Stimulated activated CD4-positive, alpha-beta T cell treated with anti-CD3 and anti-CD28 coated beads, Interleukin-1b, Interleukin-23, amount 100 ng/mL, for 1 hour (primary cell): ENCODE measurements at places on chromosomes 3 and 15.

DNA sequence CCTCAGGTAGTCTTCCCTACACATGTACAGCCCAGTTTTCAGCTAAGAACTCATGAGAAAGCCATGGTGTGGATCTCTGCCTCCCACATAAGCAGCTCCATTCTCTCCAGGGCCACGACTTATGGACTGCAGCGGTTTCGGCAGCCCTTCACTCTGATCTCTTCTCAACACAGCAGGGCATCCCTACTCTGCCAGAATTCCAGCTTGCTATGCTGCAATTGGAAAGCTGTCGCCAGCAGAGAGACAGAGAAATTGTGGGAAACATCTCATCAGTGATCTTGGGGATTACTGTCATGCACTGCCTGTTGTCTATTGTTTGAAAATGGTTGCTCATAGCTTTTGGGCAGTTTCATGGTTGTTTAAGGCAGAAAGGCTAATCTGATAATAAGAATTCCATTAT is 11.9 kb upstream of the BLM start:
- DNase-seq = no peak

GRCh38 chr15:45456212-45457106 is 66.1 kb downstream of the SLC30A4 start:
- DNase-seq = peak; percentile 44

- DNase-seq = no peak
These were observed 409.0 kb downstream of the OTOL1 start for GRCh38 chr3:161905520-161906132.

- no peak for DNase-seq
These were observed 152.9 kb upstream of the SOX2 start for GRCh38 chr3:181558870-181559269.

DNA sequence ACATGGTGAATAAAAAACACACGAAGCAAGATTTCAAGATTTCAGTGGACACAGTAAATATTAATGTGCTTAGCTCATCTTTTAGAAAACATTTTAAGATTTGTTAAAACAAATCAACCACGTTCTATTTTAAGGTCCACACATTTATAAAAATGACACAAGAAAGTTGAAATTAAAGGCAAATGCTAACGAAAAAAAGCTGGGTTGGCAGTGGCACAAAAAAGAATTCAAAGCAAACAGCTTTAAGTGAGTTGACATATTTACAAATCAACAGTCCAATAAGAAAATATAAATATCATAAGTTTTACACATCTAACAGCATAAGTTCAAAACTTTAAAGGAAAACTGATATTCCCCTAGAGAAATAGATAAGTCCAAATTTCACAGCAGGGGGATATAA is 430.4 kb upstream of the CCDC54 start:
- DNase-seq = no peak

GRCh38 chr3:181955566-181955965 is 243.8 kb downstream of the SOX2 start:
- no peak for DNase-seq
